SJCRH30 (cell line): ENCODE measurements at places on chromosomes 2 and 18. TPM values are rescaled to one million over a fixed set of nuclear protein-coding genes. Genes with fewer than 3 reads are reported as not detected.

- no peak overlapping the region for H3K4me3 ChIP-seq
- no peaks in the 10 kb centered on the region for H3K4me1 ChIP-seq
- H3K27ac ChIP-seq, result no peak overlapping the region
- no peaks in the 10 kb centered on the region for H3K36me3 ChIP-seq
- 0 out of 2 replicates have a peak, but pooled peaks cover 3% of the 10 kb centered on the region for H3K27me3 ChIP-seq
Observed at GRCh38 chr2:10883801-10884478, 27.8 kb upstream of the KCNF1 start.

DNA sequence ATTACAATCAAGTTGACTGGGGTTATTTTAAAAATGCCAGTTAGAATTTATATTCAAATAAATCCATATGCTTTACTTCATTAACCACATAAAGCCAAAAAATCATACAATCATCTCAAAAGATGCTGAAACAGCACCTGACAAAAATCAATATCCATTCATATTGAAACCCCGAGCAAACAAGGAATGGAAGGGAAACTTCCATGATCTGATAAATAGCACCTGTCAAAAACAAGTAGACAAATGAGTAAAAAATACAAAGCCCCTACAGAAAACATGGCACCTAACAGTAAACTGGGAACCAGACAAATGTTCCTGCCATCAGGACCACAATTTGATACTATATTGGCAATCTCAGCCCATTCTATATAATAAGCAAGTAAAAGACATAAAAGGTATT, 227.5 kb downstream of the HDAC4 start:
- H3K4me1 ChIP-seq, result no peaks in the 10 kb centered on the region
- no peak for DNase-seq

DNA sequence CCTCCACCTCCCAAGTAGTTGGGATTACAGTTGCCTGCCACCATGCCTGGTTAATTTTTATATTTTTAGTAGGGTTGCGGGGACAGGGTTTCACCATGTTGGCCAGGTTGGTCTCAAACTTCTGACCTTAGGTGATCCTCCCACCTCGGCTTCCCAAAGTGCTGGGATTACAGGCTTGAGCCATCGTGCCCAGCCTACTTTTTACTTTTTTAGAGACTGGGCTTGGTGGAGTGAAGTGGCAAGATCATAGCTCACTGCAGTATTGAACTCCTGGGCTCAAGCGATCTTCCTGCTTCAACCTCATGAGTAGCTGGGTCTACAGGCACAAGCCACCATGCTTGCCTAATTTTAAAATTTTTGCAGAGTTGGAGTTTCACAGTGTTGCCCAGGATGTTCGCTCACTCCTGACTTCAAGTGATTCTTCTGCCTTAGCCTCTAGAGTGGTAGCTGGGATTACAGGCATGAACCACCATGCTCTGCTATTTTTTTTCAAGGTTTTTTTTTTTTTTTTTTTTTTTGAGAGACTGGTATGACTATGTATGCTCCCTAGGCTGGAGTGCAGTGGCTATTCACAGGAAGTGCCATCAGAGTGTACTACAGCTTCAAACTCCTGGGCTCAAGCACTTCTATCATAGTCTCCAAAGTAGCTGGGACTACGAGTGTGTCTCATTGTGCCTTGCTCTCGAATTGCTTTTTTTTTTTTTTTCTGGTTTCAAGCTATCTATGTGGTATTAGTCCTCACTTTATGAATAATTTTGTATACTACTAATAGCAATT, 11.9 kb downstream of the MSH2 start:
- H3K36me3 ChIP-seq, result peaks cover 77% of the 10 kb centered on the region
- DNase-seq, result no peak
- H3K27me3 ChIP-seq, result no peaks in the 10 kb centered on the region
- H3K4me1 ChIP-seq, result no peaks in the 10 kb centered on the region

DNA sequence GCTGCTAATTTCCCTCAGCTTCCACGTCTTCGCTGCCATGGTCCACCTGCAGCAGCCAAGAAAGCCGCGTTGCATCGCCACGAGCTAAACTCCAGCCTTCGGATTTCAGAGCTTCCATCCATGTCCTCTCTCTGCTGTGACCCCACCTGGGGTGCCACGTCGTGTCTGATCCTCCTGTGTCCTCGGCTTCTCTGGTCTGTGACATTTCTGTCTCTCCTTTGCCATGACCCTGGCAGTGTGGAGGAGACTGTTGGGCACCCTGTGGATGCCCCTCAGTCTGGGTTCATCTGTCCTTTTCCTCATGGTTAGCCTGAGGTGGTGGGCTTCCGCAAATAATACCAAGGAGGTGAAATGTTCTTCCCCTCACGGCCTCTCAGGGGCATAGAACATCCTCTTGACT, 106.8 kb downstream of the RTP5 start:
- no peak overlapping the region for H3K27ac ChIP-seq
- no peaks in the 10 kb centered on the region for H3K4me1 ChIP-seq
- H3K27me3 ChIP-seq, result no peaks in the 10 kb centered on the region

GRCh38 chr2:113015655-113016054, 10.4 kb downstream of the IL36A start:
- no peaks in the 10 kb centered on the region for H3K4me1 ChIP-seq
- no peak for DNase-seq
- no peaks in the 10 kb centered on the region for H3K36me3 ChIP-seq
- no peak overlapping the region for H3K4me3 ChIP-seq
- no peaks in the 10 kb centered on the region; the same call in 1 of the 2 replicates for H3K27me3 ChIP-seq

DNA sequence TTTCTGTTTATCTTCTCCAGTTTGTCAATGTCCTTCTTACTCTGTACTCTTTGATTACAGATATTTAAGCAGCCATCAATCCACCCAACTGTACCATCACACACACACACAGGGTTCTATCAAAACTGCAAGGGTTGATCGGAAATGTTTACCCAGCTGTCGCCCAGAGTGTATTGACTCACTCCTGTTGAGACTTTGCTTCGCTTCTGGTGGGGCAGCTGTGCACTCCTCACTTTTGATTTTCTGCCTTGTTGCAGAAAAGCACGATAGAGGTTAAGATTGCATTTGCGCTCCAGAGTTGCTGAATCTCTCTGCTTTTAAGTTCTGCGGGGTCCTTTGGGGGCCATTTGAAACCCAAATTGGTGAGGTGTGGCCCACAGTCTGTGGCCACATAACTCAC, 216.2 kb downstream of the SETBP1 start:
- H3K4me1 ChIP-seq, result peaks cover 29% of the 10 kb centered on the region
- H3K36me3 ChIP-seq, result no peaks in the 10 kb centered on the region
- peak; percentile 78 for DNase-seq
- peak overlapping the region; percentile 43 for H3K4me3 ChIP-seq
- no peaks in the 10 kb centered on the region for H3K27me3 ChIP-seq
- H3K27ac ChIP-seq, result peak overlapping the region; percentile 84

- no peak for DNase-seq
- H3K27me3 ChIP-seq, result no peaks in the 10 kb centered on the region
- no peak overlapping the region for H3K4me3 ChIP-seq
- H3K36me3 ChIP-seq, result no peaks in the 10 kb centered on the region
- no peaks in the 10 kb centered on the region for H3K4me1 ChIP-seq
- no peak overlapping the region for H3K27ac ChIP-seq
Observed at GRCh38 chr2:119545754-119546446, 1.7 kb downstream of the CFAP221 start.

DNA sequence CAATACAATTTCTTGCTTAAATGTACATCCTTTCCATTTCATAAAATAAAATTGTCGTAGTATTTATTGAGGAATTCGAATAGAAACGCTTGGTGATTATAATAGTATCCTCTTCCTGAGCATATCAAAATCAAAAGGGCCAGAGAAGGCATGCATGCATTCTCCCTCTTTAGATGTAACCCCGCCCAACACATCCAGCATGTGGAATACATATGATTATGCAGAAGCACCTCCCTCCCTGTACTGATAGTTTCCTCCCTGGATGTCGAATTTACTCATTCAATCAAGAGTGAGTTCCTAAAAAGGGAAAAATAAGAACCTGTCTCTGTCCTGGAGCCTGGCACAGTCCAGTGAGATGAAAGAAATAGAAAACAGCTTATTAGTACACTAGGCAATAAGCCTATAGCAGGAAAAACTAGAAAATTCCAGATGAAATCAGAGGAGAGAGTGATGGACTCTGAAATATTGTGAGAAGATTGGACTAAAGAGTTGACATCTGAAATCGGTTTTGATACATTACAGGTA, 262.9 kb downstream of the RDH14 start:
- H3K4me1 ChIP-seq, result peaks cover 50% of the 10 kb centered on the region
- H3K27me3 ChIP-seq, result no peaks in the 10 kb centered on the region
- no peak overlapping the region for H3K27ac ChIP-seq
- no peak for DNase-seq
- H3K36me3 ChIP-seq, result no peaks in the 10 kb centered on the region
- H3K4me3 ChIP-seq, result no peak overlapping the region

- no peak for DNase-seq
- H3K27ac ChIP-seq, result no peak overlapping the region
- H3K36me3 ChIP-seq, result no peaks in the 10 kb centered on the region
- no peak overlapping the region for H3K4me3 ChIP-seq
Observed at GRCh38 chr2:43193652-43194120, 32.7 kb downstream of the ZFP36L2 start.

DNA sequence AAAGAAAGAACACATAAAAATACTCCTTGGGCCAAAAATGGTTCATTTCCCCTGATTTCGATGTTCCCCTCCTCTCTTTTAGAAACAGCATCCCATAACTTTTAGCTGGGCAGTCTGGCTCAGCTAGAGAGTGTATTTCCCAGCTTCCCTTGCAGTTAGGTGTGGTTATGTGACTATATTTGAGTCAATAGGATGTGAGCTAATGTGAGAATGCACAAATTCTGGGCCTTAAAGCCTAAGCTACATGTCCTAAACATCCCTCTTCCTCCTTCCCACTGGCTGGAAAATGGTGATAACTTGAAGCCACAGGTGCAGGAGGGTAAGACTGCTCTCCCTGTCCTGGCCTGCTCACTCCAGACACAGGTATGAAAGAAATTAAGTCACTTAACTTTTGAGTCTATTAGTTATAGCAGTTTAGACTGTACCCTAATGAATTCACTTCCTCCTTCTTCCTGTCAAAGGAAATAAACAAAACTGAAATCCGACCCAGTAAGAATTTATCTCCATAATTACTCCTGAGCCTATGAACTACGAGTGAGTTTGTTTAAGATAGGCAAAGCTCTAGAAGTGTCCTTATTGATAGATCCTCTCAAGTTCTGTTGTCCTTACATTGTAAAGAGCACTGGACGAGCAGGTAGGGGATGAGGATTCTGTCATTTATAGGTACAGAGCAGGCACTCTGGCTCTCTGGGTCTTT, 177.6 kb downstream of the MTX2 start:
- H3K4me1 ChIP-seq, result peaks cover 20% of the 10 kb centered on the region
- H3K36me3 ChIP-seq, result no peaks in the 10 kb centered on the region
- no peak overlapping the region for H3K27ac ChIP-seq
- H3K4me3 ChIP-seq, result no peak overlapping the region

DNA sequence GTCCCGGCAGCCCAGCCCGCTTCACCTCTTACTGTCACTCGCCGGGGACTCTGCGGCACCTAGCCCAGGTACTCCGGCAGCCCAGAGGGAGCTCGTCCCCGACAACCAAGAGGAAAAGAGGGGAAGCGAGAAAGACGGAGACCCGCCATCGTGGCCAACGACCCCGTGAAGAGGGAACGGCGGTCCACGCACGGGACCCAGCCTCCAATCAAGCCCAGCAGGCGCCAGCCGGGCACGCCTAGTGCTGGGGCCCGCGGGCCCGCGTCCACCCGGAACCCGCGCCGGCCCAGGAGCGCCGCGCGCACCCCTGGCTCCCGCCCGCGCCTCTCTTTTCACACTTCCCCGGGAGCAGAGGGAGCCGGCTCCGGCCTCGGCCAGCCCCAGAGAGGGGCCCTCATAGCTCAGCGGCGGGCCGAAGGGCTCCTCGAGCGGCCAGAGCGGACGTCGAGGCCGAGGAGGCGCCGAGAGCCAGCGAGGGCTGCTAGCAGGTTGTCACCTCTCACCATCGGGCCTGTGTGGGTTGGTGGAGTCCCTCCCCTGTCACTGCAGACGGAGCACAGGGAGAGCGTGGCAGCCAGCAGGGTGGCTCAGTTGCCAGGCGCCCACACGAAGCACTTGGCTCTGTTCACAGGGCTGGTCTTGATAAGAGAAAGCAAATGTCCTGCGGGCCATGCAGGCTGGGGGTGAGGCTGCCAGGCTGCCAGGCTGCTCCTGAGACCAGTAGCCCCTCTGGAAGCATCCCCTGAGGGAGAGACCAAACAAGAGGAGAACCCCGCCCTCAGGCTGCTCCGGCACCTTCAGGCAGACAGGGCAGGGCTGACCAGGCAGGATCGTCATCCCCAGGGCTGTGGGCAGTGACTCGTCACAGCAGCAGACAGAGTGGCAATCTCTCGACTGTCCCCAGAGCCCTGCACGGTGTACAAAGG, 36.9 kb upstream of the KLF11 start:
- H3K4me3 ChIP-seq, result no peak overlapping the region
- H3K4me1 ChIP-seq, result peaks cover 8% of the 10 kb centered on the region

DNA sequence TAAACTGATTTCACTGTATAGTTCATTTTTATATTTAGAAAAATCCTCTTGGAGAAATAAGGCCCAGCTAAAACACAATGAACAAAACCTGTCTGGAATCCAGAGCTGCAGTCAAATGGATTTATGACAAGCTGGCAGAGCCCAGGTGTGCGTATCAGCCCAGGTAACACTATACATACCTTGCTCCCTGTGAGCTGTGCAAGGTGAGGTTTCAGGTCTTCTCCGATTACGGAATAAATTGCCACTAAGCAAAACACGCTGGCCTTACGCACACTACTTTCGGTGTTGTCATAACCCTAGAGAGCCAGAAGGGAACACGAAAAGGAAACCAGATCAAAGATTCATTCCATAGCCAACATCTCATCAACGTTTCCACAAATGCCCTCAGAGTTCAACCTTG, 61.9 kb upstream of the TFCP2L1 start:
- peaks cover 24% of the 10 kb centered on the region for H3K36me3 ChIP-seq
- H3K4me1 ChIP-seq, result peaks cover 14% of the 10 kb centered on the region

DNA sequence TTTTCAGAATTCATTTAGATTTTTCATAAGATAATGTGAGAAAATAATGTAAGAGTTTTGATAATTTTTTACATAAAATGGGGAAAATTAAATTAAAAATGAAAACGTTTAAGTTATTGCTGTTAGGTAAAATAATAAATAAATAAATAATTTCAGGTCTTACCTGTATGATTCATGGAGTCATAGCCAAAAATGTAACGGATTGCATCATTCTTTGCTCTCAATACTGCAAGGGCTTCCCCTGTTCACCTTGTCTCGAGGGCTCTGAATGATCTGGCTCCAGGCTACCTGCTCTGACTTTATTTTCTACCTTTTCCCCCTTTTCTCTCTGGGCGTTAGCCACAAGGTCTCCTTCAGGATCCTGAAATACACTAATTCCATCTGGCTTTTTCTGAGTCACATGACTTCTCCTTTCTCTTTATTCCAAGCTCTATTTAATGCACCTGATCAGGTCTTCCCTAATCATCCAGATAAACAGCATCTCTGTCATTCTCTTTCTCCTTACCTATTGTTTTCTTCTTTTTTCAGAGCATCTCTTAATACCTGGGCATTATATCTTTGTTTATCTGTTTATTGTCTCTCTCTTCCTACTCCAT, 30.0 kb upstream of the CFAP36 start:
- no peaks in the 10 kb centered on the region for H3K36me3 ChIP-seq
- H3K4me3 ChIP-seq, result no peak overlapping the region
- no peak overlapping the region for H3K27ac ChIP-seq
- DNase-seq, result no peak
- peaks cover 7% of the 10 kb centered on the region for H3K4me1 ChIP-seq

GRCh38 chr18:3500016-3500415, 50.0 kb downstream of the TGIF1 start:
- peak overlapping the region; percentile 50 for H3K4me3 ChIP-seq
- H3K4me1 ChIP-seq, result no peaks in the 10 kb centered on the region
- H3K36me3 ChIP-seq, result no peaks in the 10 kb centered on the region
- H3K27me3 ChIP-seq, result no peaks in the 10 kb centered on the region

RAB6C gene
- total RNA-seq, result not detected in 2 replicates
